ENCODE measurements at places on chromosomes 1 and 21. TPM values are rescaled to one million over a fixed set of nuclear protein-coding genes. Genes with fewer than 3 reads are reported as not detected.

- no peak for DNase-seq
These were observed 51.0 kb downstream of the SMYD2 start for GRCh38 chr1:214331827-214332423.

GRCh38 chr1:106613068-106613467, 443.4 kb upstream of the PRMT6 start:
- no peak for DNase-seq

The MRPS14 gene
- 32.9 TPM for polyA plus RNA-seq

The NPHS2 gene
- polyA plus RNA-seq = 0.04 TPM

The RORC gene
- polyA plus RNA-seq = 0.71 TPM

Measured in urinary bladder (tissue), 4 donors.